Esophagus muscularis mucosa (tissue), 4 donors: ENCODE measurements at places on chromosomes 3 and 15. TPM values are rescaled to one million over a fixed set of nuclear protein-coding genes. Genes with fewer than 3 reads are reported as not detected.

DNA sequence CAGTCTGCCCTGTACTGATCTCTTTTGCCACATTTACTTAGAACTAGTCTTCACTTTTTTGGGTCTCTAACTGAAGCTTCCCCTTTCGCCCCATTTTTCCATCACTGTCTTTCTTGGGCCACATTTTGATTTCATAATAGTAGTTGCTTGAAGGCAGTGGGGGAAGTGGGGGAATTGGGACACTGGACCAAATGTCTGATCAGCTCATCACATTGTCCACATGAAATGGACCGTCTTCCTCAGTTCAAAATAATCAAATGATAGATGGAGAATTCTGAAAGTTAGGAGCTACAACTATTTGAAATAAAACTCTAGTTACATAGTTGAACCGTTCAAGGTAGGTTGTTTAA, 747 bp downstream of the PDCD6IP start:
- H3K4me1 ChIP-seq = peaks cover 59% of the 10 kb centered on the region
- H3K27me3 ChIP-seq = no peaks in the 10 kb centered on the region
- DNase-seq = no peak
- peak overlapping the region; percentile 71 for H3K4me3 ChIP-seq

- peak; percentile 66 for DNase-seq
- peaks cover 21% of the 10 kb centered on the region for H3K4me1 ChIP-seq
- H3K27me3 ChIP-seq = no peaks in the 10 kb centered on the region
- no peak overlapping the region for H3K4me3 ChIP-seq
- H3K36me3 ChIP-seq = no peaks in the 10 kb centered on the region
- H3K27ac ChIP-seq = no peak overlapping the region
Measured at GRCh38 chr15:63948971-63949370, 97.3 kb downstream of the DAPK2 start.

Gene REC114
- total RNA-seq = not detected

GRCh38 chr15:50883903-50884302, 24.6 kb upstream of the AP4E1 start:
- no peaks in the 10 kb centered on the region for H3K27me3 ChIP-seq
- no peak overlapping the region for H3K4me3 ChIP-seq
- DNase-seq = no peak
- H3K27ac ChIP-seq = no peak overlapping the region

DNA sequence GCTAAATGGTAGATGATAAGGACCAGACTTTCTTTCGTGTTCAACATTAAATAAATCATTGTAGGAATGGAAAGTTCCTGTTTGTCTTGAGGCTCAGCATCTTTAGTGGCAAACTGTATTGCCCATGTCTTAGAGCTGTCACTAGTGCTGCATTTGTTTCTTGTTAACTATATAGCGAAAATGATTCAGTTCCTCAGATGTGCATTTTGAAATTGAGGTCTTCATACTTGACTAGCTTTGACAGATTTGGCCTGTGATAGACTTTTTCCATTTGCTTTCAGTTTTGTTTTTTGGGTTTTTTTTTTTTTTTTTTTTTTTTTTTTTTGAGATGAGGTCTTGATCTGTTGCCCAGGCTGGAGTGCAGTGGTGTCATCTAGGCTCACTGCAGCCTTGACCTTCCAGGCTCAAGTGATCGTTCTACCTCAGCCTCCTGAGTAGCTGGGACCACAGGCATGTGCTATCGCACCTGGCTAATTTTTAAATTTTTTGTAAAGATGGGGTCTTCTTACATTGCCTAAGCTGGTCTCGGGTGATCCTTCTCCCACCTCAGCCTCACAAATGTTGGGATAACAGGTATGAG, 9.5 kb upstream of the RPLP1 start:
- no peak overlapping the region for H3K27ac ChIP-seq
- H3K4me1 ChIP-seq = no peaks in the 10 kb centered on the region
- DNase-seq = no peak
- H3K4me3 ChIP-seq = no peak overlapping the region

DNA sequence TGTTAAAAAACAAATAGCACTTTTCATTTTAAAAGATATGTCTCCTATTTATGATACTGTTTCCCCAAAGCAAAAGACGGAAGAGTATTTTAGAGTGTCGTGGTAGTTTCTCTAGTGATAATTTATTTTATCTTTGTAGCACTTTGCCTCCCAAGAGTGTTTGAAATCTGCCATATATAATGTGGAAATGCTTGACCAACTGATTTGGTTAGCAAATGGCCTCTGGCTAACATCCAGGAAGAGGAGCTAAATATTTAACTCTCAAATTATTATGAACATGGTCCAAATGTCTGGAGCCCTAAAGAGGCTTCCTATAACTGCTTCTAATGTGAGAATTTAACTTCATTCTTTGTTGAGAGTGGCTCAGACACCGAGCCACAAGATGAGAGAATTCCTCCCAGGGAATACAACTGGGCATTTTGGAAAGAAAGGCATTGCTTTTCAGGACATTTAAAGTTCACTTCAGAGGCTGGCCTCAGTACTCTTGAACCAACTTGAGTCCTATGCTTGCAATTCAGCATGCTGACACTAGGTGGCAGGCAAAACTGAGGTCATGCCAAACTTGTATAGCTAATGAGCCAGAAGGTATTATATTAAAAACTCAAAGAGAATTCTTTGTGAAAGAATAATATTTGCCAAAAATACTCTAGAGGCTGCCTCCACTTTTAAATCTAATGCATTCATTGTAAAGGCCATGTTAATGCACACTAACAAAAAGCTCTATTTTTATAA, 104.5 kb downstream of the RARB start:
- H3K4me3 ChIP-seq = no peak overlapping the region
- DNase-seq = no peak
- peaks cover 44% of the 10 kb centered on the region for H3K4me1 ChIP-seq

DNA sequence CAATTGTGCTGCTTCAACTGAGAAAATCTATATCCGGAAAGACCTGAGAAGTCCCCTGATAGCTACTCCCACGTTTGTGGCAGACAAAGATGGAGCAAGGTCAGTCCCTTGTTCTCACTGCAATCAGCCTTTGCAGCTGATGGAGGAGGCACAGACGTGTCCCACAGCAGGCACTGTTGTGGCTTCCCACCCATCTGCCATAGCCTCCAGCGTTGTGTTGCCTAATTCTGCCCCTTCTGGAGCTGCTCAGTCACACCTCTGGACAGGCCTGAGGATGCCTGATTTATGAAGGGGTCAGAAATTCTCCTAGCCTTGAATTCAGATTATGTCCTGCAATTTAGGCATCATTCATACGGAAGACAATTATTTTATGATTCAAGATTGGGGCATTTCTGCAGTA, 41.9 kb downstream of the MRPS25 start:
- no peaks in the 10 kb centered on the region for H3K4me1 ChIP-seq
- no peak for DNase-seq
- H3K27ac ChIP-seq = no peak overlapping the region
- H3K36me3 ChIP-seq = peaks cover 100% of the 10 kb centered on the region

Gene TMIE
- total RNA-seq = 0.33 TPM

Gene EIF4A2
- 516 TPM for total RNA-seq
